ENCODE measurements at places on chromosomes 13 and 19.

DNA sequence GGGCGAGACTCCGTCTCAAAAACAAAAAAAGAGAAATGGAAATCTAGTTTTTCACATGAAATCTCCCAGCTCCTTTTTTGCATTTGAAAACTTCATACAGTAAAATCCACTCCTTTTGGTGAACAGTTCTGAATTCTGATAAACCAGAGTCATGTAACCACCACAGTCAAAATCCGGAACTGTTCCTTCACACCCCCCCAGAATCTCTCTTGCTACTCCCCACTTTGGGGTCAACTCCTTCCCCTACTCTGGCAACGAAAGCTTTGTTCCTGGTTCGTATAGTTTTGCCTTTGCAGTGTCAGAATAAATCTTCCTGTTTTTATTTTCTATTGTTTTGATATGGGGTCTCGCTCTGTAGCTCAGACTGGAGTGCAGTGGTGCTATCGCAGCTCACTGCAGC lies 23.7 kb downstream of the RCN3 start:
- no peak overlapping the region for H3K4me3 ChIP-seq
- H3K27me3 ChIP-seq, result no peaks in the 10 kb centered on the region
- peaks cover 2% of the 10 kb centered on the region for H3K36me3 ChIP-seq
- peaks cover 4% of the 10 kb centered on the region for H3K4me1 ChIP-seq
- no peak for DNase-seq

- no peak overlapping the region for H3K4me3 ChIP-seq
- H3K4me1 ChIP-seq, result no peaks in the 10 kb centered on the region
- peak; percentile 81 for DNase-seq
- H3K27ac ChIP-seq, result no peak overlapping the region
- H3K27me3 ChIP-seq, result no peaks in the 10 kb centered on the region
- H3K36me3 ChIP-seq, result no peaks in the 10 kb centered on the region
Measured at GRCh38 chr13:42266473-42266872, 5.5 kb upstream of the AKAP11 start.

DNA sequence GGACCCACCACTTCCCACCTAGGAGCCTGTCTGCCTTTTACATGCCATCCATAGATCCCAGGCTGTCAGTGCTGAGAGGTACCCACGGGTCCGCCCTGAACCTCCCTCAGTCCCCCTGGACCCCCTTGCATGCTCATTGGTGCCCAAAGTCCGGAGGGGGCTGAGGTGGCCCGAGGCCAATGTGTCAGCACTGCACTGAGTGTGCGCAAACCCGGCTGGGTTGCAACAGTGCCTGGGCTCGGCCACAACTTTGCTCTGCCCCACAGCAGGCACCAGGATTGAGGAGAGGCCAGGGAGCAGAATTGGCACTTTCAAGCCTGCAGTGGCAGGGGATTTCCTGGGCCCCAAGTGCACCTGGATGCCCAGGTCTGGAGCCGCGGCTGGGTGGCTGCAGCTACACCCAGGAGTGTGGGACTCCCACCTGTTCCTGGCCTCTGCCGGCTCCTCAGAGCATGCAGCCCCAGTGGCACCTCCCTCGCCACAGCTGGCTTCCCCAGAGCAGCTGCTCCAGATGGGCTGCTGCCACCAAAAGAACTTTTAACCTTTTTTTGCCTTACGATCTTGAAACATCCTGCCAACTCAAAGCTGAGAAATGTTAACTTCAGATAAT lies 837.0 kb downstream of the SLITRK6 start:
- H3K4me1 ChIP-seq, result no peaks in the 10 kb centered on the region
- H3K27me3 ChIP-seq, result no peaks in the 10 kb centered on the region

- H3K27me3 ChIP-seq, result no peaks in the 10 kb centered on the region
- no peak for DNase-seq
- H3K27ac ChIP-seq, result no peak overlapping the region
- no peak overlapping the region for H3K4me3 ChIP-seq
- no peaks in the 10 kb centered on the region for H3K36me3 ChIP-seq
Measured at GRCh38 chr19:718991-719512, 10.3 kb downstream of the PALM start.

DNA sequence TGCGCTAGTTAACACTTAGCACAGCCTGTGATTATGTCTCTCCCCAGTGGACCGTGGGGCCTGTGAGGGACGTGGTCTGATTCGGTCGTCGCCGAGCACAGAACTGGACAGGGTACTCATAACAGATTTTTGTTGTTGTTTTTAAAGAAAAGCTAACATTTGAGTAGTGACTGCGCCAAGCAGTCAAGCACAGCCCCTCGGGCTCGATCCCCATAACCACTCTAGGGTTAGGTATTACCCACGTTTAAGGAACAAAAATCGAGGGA lies 805 bp upstream of the PTOV1 start:
- peak overlapping the region; percentile 97 for H3K27ac ChIP-seq
- peaks cover 10% of the 10 kb centered on the region for H3K4me1 ChIP-seq
- peaks cover 8% of the 10 kb centered on the region for H3K36me3 ChIP-seq
- no peak for DNase-seq
- no peaks in the 10 kb centered on the region for H3K27me3 ChIP-seq

All from cardiac muscle cell (in vitro differentiated cells and primary cell).